GM23248 (cell line): ENCODE measurements at places on chromosomes 6 and 20. TPM values are rescaled to one million over a fixed set of nuclear protein-coding genes. Genes with fewer than 3 reads are reported as not detected.

Gene C6orf163
- polyA plus RNA-seq, result 0.19 and 0.33 TPM in 2 replicates

Gene CST1
- not detected in 2 replicates for polyA plus RNA-seq

Gene POM121L2
- polyA plus RNA-seq, result not detected in 2 replicates

Gene DSP
- 76.4 and 78.1 TPM in 2 replicates for polyA plus RNA-seq

Gene COX4I2
- polyA plus RNA-seq, result not detected in 2 replicates

Gene BPI
- 0.10 TPM in 1 of 2 replicates, not detected in the other for polyA plus RNA-seq

Gene NT5E
- 201 and 205 TPM in 2 replicates for polyA plus RNA-seq
